Activated T-helper 1 cell treated with Interleukin-2 at 50 U/mL for 16 hours (primary cell): ENCODE measurements at places on chromosomes 7 and 10.

DNA sequence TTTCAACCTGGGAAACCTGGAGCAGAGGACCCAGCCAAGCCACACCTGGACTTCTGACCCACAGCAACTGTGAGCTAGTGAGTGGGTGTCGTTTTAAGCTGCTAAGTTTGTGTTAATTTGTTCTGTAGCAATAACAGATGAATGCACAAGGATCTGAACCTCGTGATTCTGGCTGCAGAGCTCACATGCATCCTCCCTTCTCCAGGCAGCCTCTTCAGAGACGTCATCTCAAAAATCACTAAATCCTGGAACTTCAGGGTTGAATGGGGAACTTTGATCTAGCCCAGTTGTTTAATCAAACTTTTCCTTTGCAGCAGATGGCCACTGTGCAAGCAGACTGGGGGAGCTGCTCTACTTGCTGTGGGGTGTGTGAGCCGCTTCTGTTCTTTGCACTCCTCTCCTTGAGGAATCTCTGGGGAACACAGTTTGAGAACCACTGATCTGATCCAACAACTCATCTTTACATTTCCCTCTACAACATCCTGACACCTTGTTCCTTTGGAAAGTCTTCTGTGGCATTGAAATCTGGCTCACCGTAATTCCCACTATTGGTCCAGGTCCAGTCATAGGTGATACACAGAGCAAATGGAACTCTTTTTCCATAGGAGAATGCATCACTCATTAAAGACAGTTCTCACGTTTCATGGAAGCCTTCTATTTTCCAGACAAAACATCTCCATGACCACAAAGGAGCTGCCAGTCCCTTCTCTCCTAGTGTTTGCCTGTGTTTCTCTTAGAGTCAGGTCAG, 90.3 kb downstream of the CHN2 start:
- DNase-seq = no peak

DNA sequence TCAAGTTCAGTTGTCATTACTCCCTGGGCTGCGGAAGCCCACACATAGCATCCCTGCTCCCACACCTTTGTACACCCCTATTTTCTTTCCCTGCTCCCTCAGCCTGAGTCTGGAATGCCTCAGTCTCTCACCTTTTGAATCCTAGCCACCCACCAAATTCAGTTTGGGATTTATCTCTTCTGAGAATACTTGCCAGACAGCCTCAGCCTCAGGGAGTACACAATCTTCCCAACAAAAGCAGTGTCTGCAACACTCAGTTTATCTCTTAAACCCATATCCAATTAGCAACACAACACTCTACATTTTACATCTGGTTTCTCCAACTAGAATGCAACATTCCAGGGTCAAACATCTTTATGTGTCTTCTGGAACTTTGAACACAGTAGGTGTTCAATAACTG, 190.2 kb downstream of the GPAM start:
- DNase-seq = no peak

- no peak for DNase-seq
These were observed 40.0 kb downstream of the NACAD start for GRCh38 chr7:45048748-45049147.

DNA sequence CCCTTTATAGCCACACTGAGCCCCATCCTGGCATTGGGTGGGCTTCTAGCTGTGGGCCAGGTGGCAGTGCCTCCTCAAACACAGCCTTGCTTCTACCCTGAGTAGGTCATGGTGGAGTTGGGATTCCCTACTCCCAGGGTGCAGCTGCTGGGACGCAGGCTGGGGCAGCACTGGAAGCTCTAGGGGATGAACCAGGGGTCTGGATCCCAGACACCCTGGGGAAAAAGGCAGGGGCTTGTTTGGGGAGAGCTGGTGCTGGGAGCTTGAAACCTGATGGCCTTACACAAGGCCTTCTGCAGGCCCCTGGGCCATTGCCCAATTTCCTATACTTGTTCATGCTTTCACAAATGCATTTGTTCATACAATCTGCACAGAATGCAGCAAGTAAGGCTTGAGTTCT, 103.7 kb upstream of the CTBP2 start:
- DNase-seq = no peak

- DNase-seq = no peak
These were observed 2.1 kb downstream of the KIF5B start for GRCh38 chr10:32054094-32054493.

GRCh38 chr10:110643653-110644597, at the start of gene RBM20:
Gene RBM20 (plus strand): TSS chr10:110644336. CDS start chr10:110644455, 119 bp downstream.
- no peak for DNase-seq

- no peak for DNase-seq
These were observed 2.0 kb upstream of the PANK1 start for GRCh38 chr10:89646889-89647657.

DNA sequence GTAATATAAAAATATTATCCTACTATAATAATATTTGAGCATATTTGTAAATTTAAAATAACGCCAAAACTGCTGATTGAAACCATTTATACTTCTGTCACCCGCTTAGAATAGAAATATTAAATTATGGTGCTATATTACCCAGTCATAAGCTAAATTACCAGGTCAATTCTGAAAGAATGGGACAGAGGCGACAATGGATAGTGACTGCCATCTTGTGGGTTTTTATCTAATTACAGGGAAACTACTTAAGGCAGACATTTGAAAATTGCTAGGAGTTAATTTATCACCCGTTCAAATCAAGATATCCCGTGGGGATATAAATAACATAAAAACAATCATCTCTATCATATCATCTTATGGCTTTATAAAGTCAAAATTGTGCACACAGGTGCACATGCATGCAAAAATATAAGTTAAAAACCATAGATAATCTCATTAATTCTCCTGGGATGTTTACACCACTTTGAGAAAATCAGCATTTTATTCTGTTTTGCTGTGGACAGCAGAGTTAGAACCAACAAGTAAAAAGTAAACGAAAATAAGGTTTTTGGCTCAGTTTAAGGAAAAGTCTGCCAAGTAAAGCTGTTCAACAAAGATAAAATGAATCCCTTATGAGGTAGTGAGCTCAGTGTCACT, 41.3 kb upstream of the HPSE2 start:
- no peak for DNase-seq
